ENCODE measurements at places on chromosomes 5 and 9.

DNA sequence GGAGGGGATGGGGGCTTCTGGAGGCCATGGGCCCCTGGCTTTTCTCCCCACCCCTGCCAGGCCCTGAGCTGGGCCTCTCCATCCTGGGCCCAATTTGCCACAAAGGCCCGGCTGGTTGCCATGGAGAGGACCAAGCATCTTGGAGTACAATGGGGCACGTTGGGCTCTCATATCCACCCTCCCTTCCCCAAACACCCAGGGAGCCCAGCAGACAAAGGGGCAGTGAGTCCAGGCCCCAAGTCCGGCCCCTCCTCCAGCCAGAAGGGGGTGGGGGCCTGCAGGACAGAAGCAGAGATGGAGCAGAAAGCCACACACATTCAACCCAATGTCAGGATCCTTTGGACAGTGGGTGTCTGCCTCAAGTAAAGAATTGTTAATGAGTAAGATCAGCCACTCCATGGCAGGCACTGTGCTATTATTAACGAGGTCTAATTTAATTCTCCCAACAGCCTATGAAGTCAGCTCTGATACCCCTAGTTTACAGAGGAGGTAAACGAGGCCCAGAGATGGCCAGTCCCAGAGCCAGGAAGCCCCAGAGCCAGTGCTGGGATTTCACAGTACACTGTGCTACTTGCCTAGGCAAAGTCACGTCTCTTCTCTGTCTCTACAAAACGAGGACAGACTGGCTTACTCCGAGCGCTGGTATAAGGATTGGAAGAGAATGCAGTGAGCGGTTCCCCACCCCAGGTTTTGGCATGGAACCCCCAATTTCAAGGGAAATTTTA lies 2.3 kb downstream of the CRB2 start:
- DNase-seq = no peak

DNA sequence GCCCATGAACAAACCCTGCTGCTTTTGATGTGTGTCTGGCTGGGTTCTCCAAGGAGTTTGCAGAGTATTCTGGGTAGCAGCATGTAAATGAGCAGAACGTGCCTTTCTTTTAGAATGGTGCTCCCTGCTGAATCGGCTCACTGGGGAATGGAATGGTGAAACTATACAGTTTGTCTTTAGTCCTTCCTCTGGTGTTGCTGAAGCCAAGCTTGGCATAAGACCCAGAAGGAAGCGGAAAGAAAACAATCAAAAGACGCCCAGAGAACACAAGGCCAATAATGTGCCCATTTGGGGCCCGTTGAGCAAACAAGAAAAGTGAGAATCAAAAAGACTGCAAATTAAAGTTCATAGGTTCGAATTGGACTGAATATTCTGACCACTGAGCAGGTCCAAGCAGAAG lies 60.1 kb downstream of the MVB12B start:
- DNase-seq = no peak

GRCh38 chr5:77262697-77263096 lies 52.2 kb downstream of the PDE8B start:
- DNase-seq = no peak

DNA sequence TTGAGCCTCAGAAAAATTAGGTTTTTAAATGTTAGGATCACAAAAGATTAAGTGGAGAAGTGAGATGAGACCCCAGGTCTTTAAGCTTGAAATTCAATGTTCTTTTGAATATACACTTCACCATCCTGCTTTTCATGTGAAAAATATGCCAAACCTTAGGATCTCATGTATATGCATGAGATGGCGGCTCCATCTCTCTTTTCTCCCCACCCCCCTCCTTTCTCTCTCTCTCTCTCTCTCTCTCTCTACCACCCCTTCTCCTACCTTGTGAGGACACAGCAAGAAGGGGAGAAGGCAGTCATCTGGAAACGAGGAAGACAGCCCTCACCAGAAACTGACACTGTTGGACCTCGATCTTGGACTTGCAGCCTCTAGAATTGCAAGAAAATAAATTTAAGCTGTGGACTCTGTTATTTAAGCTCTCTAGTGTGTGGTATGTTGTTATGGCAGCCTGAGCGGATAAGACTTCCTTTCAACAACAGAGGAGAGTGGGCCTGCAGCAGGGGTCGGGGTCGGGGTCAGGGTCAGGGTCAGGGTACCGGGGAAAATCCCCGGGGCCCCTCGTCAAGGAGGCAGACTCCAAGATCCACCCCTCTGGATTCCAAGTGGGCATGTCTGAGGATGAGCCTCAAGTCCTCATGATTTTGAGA lies 16.4 kb upstream of the ALDH1B1 start:
- no peak for DNase-seq

- no peak for DNase-seq
Measured at GRCh38 chr9:78214492-78214891, 21.4 kb upstream of the CEP78 start.

DNA sequence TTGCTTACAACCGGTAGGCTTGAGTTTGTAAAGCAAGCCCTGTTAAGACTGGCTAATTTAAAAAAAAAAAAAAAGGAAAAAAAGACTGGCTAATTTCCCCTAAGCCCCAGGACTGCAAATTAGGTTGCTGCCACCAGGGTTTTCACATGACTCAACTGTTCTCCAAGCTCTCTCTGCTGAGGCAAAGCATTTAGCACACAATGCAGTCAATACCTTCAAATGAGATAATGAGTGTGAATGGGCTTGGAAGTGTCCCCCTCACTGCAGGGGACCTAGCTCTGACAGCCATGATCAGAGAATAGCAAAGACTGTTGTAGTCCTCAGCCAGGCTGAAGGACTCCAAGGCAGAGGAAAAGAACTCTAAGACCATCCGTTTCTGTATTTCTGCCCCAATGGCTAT lies 42.8 kb upstream of the ZSWIM6 start:
- no peak for DNase-seq

- DNase-seq = no peak
Measured at GRCh38 chr9:33116860-33117259, 40.4 kb upstream of the SMU1 start.

DNA sequence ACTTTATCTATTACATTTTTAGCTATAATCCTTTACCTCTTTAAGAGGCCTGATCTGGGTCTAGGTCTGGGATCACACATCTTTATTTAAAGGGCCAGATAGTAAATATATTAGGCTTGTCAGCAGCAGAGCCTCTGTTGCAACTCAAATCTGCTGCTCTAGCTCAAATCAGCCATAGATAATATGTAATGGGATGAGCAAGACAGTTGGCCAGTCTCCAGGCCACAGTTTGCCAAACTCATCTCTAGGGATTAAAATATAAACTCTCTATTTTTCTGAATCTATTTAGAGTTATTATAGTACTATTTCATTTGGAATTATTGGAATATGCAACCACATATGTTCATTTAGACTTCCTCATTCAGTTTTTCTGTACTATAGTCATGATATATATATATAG lies 115.9 kb upstream of the MINAR2 start:
- no peak for DNase-seq

- no peak for DNase-seq
Measured at GRCh38 chr9:100213730-100214477, 114.9 kb downstream of the INVS start.

DNA sequence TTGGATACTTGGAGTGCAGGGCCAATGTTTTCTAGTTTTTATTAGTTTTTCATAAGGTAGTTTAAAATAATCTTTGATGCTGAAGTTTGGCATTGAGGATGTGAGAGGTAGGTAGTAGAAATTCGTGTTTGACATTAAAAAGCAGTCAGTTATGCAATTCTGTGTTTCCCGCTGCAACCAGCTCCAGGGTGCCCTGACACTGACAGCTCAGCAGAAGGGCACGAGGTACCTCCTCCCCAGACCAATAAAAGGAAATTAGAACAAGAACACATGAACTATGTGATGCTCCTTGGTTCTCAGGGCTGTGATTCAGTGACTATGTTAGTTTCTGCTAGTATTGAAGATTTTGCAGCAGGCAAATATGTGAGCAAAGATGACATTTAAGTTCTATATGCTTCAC lies 40.2 kb downstream of the NSUN2 start:
- no peak for DNase-seq

- no peak for DNase-seq
Measured at GRCh38 chr9:36006549-36007315, 30.0 kb upstream of the RECK start.

GRCh38 chr9:21983561-21983935 lies 10.6 kb downstream of the CDKN2A start:
- no peak for DNase-seq

GRCh38 chr5:135210286-135211055 lies 176.4 kb upstream of the PITX1 start:
- no peak for DNase-seq

DNA sequence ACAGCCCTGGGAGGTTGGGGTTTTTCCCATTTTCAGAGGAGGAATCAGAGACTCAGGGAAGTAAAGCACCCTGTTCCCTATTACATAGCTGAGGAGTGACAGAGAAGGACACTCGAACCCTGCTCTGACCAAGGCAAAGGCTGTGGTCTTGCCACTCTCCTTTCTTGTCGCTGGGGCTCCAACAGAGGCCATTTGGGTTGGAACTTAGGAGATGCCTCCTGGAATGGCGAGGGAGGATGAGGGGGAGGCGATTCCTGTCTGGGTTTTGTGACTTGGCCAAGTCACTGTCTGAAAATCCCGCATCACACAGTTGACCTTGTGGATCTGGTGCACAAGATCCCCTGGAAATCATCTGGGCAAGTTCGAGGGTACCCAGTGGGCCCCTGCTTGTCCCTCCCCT lies 64.0 kb upstream of the HAND1 start:
- DNase-seq = no peak

DNA sequence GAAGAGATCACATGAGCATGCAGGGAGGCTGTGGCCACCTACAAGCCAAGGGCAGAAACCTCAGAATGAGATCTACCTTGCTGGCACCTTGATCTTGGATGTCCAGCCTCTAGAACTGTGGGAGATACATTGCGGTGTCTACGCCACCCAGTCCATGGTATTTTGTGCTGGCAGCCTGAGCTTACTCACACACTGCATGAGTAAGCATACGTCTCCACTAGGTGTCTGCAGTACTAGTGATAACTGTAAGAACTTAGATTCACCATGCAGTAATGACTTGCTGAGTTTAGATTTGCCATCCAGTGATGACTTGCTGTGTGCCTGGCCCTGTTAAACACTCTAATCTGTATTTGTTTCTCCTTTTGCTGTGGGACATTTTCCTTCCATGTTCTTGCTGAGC lies 417.7 kb downstream of the GADD45G start:
- no peak for DNase-seq

GRCh38 chr9:133188006-133188842 lies 20.8 kb downstream of the OBP2B start:
- DNase-seq = no peak
